COR-L47 (cell line): ENCODE measurements at places on chromosomes 3 and 15.

GRCh38 chr3:10224794-10225665 is 23.2 kb upstream of the TATDN2 start:
- peak; percentile 70 for DNase-seq

DNA sequence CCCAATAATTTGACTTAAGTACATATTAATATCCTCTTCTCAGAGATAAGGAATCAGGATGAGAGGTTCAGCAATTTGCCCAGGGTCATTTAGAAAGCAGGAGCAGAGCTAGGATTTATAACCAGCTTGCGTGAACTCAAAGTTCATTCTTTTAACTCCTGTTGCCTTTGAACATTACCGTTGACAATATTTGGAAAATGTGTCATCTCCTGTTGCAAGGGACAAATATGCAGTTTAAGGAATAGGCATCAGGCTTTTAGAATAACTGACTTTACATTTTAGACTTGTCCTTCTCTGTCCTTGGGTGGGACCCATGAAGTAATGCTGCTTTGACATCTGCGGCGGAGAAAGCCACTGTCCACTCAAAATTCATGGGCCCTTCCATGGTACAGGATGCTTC is 252.2 kb upstream of the RGMA start:
- DNase-seq, result no peak

DNA sequence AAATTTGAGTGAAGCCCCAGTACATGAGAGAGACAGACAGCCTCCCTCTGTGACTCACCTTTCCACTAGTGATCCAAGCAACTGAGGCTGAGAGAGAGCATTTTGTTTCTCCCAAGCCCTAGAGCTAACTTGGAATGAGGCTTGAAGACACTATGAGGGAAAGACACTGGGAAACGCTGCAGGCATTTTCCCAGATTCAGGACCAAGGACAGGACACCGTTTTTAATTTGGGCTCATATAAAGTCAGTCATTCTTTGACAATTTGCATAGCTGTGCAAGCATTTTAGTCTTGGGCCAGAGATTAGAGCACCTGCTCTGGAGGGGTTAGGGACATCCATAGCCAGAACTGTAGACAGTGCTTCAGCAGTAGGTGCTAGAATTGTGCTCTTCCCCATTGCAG is 249.0 kb downstream of the AGBL1 start:
- no peak for DNase-seq

DNA sequence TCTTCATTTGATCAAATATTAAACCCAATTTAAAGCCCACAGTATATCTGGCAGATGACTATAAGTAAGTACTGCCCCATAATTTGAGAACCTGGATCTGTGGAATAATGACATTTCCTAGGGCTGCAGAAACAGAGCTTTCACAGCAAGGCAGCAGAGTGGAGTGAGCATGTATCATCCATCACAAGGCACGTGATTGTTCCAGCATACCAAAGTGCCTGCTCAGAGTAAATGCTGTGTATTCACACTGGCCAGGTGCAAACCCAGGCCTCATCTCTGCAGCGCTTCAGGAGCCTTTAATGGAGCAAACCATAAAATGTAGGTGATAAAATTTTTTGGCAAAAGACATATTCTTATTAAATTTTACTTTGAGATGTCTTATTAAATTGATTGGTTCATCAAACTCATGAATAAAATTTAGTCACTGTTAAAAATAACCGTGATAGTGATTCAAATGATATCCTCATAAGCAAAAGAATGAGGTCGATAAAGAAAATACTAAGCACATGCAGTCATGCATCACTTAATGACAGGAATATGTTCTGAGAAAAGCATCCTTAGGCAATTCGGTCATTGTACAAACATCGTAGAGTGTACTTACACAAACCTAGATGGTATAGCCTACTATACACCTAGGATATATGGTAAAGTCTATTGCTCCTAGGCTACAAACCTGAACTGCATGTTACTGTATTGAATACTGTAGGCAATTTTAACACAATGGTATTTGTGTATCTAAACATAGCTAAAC is 99.3 kb upstream of the SLC24A5 start:
- DNase-seq, result no peak

DNA sequence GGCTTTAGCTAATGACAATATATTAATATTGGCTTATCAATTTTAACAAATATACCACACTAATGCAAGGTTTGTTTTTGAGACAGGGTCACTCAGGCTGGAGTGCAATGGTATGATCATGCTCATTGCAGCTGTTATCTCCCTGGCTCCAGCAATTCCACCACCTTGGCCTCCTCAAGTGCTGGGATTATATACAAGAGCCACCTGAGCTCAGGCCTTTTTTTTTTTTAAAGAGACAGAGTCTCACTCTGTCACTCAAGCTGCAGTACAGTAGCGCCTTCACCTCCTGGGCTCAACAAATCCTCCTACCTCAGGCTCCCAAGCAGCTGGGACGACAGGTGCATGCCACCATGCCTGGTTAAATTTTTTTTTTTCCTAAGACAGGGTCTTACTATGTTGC is 11.7 kb downstream of the DLG1 start:
- DNase-seq, result no peak

GRCh38 chr15:34714476-34715121 is 40.2 kb downstream of the GJD2 start:
- DNase-seq, result no peak

DNA sequence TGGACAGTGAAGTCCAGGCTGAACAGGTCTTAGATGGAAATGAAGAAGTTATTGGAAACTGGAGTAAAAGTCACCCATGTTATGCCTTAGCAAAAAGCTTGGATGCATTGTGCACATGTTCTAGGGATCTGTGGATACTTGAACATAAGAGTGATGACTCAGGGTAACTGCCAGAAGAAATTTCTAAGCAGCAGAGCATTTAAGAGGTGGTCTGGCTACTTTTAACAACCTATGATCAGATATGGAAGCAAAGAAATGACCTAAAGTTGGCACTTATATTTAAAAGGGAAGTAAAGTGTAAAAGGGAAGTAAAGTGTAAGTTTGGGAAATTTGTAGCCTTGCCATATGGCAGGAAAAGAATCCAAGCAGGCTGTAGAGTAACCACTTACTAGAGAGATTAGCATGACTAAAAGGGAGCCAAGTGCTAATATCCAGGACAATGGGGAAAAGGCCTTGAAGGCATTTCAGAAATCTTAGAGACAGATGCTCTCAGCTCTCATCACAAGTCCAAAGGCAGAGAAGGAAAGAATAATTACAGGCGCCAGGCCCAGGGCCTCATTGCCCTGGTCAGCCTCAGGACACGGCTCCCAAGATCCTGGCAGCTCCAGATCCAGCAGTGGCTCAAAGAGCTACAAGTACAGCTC is 73.9 kb upstream of the KCNH8 start:
- no peak for DNase-seq

DNA sequence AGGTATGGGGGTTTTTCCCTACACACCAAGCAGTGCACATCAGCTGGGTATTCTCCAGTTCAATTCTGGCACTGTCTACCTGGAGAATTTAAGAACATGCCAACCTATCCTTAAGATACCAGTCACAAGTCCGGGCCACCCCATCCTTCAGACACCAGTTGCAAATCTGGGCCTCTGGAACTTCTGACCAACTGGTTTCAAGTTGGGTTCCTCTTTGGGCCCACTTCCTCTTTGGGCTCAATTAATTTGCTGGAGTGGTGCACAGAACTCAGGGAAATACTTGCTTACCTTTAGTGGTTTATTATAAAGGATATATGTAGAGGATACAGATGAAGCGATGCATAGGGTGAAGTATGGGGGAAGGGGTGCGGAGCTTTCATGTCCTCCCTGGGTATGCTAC is 25.3 kb downstream of the GLCE start:
- DNase-seq, result no peak

DNA sequence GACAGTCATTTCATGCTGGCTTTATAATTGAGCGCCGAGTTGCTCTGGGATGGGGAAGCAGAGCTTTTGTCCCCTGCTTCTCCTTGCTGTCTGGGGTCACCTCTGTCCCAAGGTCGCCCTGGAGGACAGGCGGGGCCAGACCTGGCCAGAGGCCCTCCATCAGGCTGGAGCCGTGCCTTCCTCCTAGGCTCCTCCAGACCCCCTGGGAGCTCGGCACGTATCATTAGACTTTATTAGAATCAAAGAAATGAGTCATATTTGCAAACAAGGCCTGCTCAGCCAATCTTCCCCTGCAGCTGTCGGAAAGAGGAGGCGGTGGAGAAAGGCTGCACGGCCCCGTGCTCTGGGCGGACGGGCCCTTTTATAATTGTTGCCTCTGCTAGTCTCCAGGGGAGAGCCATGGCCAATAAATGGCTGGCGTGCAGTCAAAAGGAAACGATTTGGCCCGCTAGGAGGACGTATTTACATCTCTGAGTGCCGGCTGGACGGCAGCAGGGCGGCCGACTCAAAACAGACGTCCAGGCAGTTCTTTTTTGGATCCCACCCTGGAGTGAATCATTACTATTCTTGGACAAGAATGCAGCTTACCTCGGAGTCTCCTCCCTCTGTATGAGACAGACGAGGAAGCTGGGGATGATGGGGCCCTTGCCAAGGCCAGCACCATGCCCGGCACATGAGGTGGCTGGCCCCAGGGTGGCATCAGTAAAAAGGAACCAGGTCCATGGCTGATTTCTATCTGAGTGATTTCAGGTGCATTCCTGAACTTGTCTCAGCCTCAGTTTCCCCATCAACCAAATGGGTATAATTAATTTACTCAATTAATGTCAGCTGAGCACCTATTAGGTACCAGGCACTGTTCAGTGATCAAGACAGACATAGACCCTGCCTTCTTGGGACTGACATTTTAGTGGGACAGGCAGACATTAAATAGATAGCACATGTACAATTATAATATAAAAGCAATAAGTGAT is 50.6 kb downstream of the SLC6A6 start:
- DNase-seq, result peak; percentile 83

- DNase-seq, result no peak
These were observed 15.0 kb upstream of the KBTBD8 start for GRCh38 chr3:66983101-66983500.

DNA sequence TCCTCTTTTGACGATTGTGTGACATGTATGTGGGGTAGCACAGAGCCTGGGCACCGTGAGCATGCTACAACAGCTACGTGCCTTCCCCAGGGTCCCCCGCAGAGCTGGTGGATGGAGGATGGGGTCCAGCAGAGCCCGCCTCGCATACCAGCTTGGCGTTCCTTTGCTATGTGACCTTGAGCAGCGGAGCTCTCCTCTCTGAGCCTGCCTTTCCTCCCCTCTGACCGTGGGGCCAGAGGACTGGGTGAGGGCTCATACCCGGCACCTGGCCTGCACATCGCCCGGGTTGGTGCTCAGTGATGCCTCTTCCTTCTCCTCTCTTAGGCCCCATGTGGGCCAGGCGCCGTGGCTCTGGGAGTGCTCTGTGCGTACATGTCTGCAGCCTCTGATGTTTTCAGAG is 73.4 kb downstream of the FBLN2 start:
- DNase-seq, result no peak

GRCh38 chr15:72859017-72859756 is 75.6 kb upstream of the ADPGK start:
- no peak for DNase-seq

DNA sequence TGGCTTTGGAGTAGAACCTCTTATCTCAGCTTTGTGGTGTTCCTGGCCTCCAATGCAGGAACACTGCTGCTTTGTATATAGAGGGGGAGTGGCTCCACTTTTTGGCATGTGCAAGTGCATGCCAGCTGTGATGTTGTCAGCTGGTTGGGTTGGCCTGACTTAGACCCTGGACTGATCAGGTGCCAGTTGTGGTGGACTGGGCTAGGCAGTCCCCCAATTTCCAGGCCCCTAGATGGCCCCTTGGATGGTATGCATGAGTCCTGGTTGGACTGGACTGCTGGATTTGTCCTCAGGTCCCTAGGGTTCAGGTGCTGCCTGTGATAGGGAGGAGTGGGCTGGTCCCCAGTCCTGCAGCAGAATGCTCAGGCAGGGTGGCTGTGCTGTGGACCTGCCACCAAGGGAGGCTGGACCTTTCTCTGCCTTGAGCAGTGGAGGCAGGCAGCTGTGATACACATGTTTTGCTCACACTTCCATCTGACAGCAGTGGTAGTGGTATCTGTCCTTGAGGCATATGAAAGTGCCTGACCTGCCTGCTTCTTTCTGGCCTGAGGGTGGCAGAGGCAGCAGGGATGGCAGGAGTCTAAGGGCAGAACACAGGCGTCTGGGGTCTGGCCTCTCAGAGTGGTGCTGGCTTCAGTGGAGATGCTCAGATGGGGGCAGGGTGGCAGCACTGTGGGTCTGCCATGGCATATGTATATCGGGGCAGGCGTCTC is 74.8 kb downstream of the STXBP5L start:
- no peak for DNase-seq

- DNase-seq, result no peak
These were observed 6.9 kb upstream of the HTR3C start for GRCh38 chr3:184045995-184046394.

DNA sequence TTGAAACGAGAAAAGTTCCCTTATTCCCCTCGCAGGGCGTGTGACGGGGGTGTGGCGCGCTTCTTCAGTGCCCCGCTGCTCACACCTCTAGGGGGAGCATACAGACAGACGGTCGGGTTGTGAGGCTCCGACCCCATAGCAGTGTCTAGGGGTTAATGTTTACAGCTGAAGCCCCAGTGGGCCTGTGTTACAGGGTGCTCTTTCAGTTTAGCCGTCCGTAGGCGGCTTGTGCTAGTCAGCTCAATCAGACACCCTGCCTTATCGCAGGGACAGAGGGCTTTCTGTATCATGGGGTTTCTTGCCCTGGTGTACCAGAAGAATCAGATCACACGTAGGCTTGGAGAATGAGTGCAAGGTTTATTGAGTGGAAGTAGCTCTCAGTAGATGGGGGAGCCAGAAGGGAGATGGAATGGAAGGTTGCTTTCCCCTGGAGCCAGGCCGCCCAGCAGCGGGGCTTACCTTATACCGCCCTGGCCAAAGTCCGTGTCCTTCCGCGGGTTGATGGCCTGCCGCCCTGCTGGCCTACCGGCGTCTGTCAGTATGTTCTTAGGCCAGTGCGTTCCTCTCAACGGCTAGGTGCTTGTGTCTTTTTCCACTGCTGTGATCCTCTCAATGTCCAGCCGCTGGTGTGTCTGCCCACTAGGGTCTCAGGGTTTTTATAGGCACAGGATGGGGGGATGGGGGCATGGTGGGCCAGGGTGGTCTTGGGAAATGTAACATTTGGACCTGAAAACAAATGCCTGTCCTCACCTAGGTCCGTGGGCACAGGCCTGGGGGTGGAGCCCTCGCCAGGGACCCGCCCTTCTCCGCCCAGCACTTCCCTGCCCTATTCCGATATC is 32.2 kb upstream of the ACP3 start:
- no peak for DNase-seq

DNA sequence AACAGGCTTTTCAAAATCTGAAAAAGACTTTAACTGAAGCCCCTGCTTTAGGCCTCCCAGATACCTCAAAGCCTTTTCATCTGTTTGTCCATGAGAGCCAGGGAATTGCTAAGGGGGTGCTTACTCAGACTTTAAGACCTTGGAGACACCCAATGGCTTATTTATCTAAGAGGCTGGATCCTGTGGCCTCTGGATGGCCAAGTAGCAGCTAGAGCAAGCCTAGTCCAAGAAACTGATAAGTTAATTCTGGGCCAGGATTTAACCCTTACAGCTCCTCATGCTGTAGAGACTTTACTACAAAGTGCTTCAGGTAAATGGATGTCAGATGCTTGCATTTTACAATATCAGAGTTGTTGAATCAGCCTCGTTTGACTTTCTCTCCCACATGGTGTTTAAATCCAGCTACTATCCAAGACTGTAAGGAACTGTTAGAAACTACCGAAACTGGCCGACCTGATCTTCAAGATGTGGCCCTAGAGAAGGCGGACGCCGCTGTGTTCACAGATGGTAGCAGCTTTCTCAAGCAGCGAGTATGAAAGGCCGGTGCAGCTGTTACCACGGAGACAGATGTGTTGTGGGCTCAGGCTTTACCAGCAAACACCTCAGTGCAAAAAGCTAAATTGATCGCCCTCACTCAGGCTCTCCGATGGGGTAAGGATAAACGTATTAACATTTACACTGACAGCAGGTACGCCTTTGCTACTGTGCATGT is 3.3 kb downstream of the DET1 start:
- no peak for DNase-seq
